RCC 7860 (cell line): ENCODE measurements at places on chromosomes 12 and 14.

DNA sequence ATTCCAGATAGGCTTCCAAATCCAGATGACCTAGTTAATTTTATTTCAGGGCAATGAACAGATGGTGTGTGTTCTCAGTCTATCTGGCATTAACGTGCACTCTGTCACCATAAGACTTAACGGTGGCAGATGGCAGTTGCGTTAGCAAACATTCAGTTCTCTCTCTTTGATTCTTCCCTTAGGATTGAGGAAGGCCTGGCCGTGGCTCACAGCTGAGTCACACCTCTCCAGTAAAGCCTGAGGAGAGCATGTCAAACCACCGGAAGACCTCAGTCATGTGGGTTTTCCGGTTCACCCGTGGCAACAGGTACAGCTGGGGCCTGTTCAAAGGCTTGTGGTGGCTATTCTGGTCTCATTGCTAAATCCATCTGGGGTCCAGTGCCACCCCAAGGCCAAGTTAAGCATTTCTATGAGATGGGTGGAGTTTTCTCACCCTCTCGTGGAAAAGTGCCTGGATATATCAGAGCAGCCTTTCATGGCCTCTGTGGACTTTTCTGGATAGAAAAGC lies 545.1 kb upstream of the ATP2B1 start:
- peak; percentile 94 for DNase-seq

DNA sequence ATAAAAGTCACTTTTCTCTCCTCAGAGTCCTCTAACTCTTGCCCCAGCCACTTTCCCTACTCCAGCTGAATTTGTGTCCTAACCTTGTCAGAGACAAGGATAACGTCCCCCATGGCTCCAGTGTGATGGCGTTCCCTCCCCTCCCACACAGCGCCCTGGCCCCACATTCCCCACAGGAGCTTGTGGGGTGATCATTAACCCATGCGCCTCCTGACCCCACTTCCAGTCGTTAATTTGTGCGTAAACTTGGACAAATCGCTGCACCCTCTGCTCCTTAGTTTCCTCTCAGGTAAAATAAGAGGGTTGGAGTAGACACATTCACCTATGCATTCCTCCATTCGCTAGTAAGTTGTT lies 22.9 kb upstream of the BCDIN3D start:
- no peak for DNase-seq

GRCh38 chr14:74133833-74134481 lies 49.2 kb downstream of the LIN52 start:
- no peak for DNase-seq

DNA sequence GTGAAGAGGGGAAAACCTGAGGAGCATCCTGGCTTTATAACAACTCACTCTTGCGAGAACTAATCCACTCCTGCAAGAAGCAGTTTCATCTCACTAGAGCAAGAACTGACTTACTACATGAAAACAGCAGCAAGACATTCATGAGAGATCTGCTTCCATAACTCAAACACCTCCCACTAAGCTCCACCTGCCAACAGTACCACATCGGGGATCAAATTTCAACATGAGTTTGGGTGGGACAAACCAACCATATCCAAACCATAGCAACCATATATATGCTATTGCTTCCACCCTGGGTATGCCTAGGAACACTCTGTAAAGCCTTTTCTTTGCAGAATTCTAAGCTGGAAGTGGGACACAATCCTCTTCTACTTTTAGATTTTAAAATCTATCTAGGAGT lies 13.9 kb upstream of the AVPR1A start:
- no peak for DNase-seq

- no peak for DNase-seq
Measured at GRCh38 chr12:99427104-99427503, 220.4 kb upstream of the GARIN6 start.

GRCh38 chr14:78763746-78764145 lies 593.6 kb downstream of the NRXN3 start:
- DNase-seq = no peak

DNA sequence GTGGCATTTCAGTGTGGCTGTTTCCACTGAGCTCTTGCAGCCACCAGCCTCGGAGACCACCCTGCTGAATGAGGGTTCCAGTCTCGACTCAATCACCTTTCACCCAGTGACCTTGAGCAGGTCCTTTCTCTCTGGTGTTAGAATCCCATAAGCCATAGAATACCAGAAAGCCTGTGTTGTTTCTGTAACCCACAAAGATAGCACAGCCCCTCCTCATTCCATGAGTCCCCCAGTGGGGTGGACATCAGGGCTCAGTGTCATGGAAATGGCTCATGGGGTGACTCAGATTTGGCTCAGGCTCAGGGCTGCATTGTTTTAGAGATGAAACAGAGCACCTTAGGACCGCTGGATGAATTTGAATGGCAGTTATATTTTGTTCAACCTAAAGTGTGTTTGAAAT lies 171.5 kb downstream of the PTPN11 start:
- no peak for DNase-seq

DNA sequence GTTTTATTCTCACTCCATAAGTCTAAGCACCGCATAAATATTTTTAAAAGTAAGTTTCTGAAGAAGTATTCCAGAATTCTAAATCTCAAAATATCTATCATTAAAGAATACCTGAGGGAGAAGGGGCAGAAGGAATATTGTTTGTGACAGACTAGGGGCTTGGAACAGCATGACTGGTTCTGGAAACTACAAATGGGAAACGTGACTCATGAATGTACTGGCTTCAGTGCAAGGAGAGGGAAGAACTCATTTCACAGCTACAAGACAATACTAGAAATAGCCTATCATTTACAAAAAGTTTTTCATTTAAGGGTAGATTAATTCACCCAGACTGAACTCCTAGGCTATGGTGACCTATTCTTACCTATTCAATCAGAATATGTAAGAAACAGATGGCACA lies 121.3 kb downstream of the SLC25A21 start:
- DNase-seq = no peak

GRCh38 chr12:59828521-59828920 lies 232.7 kb downstream of the SLC16A7 start:
- DNase-seq = no peak

GRCh38 chr14:22791301-22791700 lies 23.9 kb downstream of the SLC7A7 start:
- peak; percentile 79 for DNase-seq

GRCh38 chr12:30925607-30926242 lies 823 bp upstream of the TSPAN11 start:
- no peak for DNase-seq

GRCh38 chr14:26233118-26233517 lies 364.7 kb downstream of the NOVA1 start:
- no peak for DNase-seq

- no peak for DNase-seq
Measured at GRCh38 chr14:21987937-21988336, 314.3 kb upstream of the OR4E1 start.

DNA sequence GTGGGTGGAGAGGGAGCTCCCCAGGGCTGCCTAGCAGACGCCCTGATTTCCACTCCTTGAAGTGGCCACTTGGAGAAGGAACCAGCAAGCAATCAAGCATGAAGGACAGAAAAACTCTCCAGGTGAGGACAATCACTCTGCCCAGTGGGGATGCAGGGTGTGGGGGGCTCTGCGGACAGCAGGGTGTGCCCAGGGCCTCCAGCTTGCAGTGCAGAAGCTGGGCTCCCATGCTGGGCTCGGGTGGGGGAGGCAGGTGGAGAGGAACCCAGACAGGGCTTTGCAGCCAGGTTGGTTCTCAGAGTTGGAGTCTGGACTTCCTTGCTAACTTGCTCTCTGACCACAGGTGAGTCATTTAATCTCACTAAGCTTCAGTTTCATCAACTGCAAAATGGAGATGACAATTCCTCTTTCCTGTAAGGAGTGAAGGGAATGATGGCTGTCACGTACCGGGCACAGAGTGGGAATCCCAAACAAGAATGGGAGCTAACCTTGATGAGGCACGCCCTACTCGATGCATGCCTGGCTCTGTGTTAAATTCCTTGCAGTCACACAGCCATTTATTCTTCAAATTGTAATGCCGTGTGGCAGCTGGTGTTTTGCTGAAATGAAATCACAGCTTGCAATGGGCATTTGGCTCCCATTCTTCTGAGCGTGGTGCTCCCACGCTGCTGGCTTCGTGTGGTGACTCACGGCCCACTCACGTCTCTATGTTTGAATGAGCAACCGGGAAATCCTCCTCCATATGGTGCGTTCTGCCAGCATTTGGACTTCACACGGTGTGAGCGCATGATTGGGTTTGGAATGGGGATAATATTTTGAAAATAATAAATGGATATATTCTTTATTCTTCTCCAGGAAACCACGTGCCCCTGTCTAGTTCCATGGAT lies 75.2 kb downstream of the PRIMA1 start:
- DNase-seq = peak; percentile 45

DNA sequence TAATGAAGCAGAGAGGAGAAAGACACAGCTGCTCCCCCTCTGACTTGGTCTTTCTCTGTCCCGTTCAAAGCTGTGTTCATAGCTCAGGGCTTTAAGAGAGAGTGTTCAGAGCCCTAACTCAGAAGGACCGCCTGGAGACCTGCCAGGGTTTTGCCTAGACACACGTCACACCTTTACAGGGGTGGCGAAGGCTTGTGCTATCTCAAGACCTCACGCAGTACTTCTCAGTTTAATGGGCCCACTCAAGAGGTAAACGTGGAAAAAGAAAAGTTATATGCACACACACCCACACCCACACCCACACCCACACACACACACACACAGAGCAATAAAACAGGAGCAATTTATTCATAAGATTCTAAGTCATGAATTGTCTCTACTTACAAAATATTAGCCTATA lies 374.3 kb downstream of the C12orf75 start:
- no peak for DNase-seq
